ENCODE measurements at places on chromosomes 12 and 14. TPM values are rescaled to one million over a fixed set of nuclear protein-coding genes. Genes with fewer than 3 reads are reported as not detected.

GRCh38 chr12:19039515-19039914, 90.0 kb upstream of the PLEKHA5 start:
- DNase-seq: no peak

GRCh38 chr14:36319899-36320199, 588 bp downstream of the MBIP start:
- DNase-seq: no peak

DNA sequence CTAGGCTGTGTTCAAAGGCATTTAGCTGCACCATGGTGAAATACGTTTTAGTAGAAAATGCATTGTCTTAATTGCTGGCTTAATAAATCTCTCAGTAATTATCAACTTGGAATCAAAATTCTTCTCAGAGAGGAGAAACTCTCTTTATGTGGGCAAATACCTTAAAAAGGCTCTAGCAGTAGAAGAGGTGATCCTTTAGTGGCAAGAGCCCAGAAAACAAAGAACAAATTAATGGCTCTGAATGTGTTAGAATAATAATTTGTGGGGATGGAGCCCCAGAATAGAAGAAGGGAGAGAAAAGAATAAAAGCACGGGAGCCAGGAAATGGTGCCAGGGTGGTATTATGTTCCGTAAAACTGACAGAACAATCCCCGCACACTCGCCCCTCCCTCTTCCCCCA, 14.8 kb downstream of the TSPAN8 start:
- no peak for DNase-seq

GRCh38 chr14:40123816-40124215, 691.6 kb upstream of the FBXO33 start:
- no peak for DNase-seq

- DNase-seq: no peak
Observed at GRCh38 chr14:20477211-20477876, 8.1 kb downstream of the PNP start.

Gene USP44
- 248 TPM for total RNA-seq

DNA sequence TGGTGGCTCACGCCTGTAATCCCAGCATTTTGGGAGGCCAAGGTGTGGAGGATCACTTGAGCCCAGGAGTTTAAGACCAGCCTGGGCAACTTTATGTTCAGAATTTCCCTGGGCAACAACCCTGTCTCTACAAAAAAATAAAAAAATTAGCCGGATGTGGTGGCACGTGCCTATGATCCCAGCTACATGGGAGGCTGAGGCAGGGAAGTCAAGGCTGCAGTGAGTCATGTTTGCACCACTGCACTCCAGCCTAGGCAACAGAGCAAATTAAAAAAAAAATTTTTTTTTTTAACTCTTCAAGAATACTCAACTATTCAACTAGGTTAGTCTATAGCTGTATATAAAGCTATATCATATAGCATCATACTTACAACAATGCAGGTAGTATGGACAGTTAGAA, 113.0 kb downstream of the RALGAPA1 start:
- no peak for DNase-seq

GRCh38 chr12:91874086-91874865, 271.4 kb downstream of the BTG1 start:
- DNase-seq: no peak

Gene PLEK2
- total RNA-seq: not detected

Gene CCDC38
- not detected for total RNA-seq

Gene TUNAR
- 54.1 TPM for total RNA-seq
